ENCODE measurements at places on chromosomes 7 and 10. TPM values are rescaled to one million over a fixed set of nuclear protein-coding genes. Genes with fewer than 3 reads are reported as not detected.
A peak's percentile ranks its signal among the peaks of the same experiment; 100 is the strongest.

The MRLN gene
- total RNA-seq = not detected

- no peaks in the 10 kb centered on the region for H3K4me1 ChIP-seq
- H3K27me3 ChIP-seq = no peaks in the 10 kb centered on the region
- no peak overlapping the region for H3K27ac ChIP-seq
- no peak overlapping the region for H3K4me3 ChIP-seq
Measured at GRCh38 chr10:34006471-34006870, 672.0 kb upstream of the NRP1 start.

The FAM237B gene
- total RNA-seq = not detected

DNA sequence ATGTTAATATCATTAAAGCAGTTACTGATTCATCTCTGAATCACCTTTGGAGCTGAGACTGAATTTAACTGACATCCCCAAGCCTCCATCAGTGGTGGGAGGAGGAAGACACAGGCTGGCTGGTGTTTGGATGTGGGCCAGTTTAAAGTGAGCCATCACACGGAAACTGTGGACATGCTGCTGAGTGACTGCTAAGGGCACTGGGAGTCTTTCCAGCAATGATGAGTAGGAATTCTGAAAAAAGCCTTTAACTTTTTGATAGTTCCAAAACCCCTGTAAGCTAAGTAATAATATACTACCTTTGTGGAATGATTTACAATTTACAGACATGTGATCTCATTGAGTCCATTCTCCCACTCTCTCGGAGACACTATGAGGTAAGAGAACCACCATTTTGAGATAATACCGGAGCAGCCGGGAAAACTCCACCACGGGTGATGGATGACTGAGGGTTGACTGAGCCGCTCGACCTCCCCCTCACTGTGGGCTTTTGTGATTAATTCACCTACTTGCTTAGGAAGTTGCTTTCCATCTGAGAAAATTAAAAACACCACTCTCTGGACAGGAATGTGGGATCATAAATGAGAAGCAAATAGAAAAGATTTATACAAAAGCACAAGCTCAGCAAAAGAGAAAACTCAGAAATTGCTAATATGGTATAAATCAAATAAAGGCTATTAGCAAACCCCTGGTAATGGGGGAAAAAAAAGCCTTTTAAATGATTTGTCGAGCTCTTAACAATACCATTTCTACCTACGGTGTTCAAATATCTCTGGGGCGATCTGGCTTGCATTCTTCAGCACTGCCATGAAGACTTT is 194.8 kb downstream of the FANK1 start:
- no peaks in the 10 kb centered on the region for H3K27me3 ChIP-seq
- no peaks in the 10 kb centered on the region for H3K36me3 ChIP-seq
- H3K27ac ChIP-seq = no peak overlapping the region
- no peaks in the 10 kb centered on the region for H3K4me1 ChIP-seq

DNA sequence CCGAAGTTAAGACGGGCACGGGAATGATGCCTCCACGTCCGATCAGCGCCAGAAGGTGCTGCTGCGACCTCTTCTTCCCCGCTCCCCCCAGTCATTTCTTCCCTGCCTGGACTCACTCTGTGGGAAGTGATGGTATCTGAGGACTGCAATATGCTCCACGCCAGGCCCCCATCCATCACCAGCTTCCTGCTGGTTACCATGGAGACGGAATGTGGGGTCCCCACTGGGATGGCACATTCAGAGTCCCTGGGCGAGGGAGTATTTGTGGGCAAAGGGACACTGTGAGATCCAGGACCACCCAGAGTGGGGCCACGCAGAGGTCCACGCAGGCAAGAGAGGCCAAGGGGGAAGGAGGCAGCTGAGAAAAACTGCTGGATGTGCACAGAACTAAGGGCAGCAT is 39.7 kb downstream of the CARD11 start:
- H3K4me3 ChIP-seq = no peak overlapping the region
- H3K27ac ChIP-seq = peak overlapping the region; percentile 16
- no peak for DNase-seq
- H3K4me1 ChIP-seq = peaks cover 15% of the 10 kb centered on the region

The PVRIG gene
- total RNA-seq = 86.2 TPM

DNA sequence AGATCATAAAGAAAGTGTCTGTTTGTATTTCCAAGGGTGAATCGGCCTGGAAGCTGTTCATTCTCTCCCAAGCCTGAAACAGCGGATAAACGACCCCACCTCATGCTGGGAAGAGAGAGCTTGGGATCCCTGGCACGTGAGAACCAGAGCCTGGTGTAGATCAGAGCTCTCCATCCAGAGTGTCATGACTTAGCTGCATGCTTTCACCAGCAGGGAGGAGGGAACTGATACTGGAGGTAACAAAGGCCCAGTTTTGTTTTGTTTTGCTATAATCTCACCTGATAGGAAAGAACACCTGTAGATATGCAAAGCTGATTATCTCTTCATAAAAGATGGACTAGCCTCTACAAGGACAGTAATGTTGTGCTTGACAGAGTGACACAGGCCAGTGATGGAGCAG is 236.6 kb downstream of the POM121L12 start:
- H3K36me3 ChIP-seq = no peaks in the 10 kb centered on the region
- DNase-seq = no peak

The PRF1 gene
- 170 TPM for total RNA-seq

DNA sequence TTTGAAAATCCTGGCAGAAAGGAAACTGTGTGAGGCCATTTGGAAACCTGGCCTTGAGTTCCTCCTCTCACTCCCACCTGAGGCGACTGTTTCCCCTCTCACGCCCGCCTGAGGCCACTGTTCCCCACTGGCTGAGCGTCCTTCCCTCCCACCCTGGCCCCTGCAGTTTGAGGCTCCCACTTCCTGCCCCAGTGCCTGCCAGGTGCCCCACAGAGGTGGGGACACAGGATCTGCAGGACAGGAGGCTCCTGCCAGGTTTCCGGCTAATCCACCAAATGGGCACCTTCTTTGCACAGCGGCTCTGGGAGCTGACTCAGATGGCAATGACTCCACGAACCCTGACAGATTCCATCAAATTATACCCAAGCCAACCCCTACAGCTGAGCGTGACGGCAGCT is 24.3 kb upstream of the LARP4B start:
- no peak overlapping the region for H3K27ac ChIP-seq
- no peaks in the 10 kb centered on the region for H3K36me3 ChIP-seq
- no peak for DNase-seq
- peaks cover 3% of the 10 kb centered on the region for H3K4me1 ChIP-seq
- peaks cover 3% of the 10 kb centered on the region for H3K27me3 ChIP-seq

The TMEM184A gene
- total RNA-seq = not detected

DNA sequence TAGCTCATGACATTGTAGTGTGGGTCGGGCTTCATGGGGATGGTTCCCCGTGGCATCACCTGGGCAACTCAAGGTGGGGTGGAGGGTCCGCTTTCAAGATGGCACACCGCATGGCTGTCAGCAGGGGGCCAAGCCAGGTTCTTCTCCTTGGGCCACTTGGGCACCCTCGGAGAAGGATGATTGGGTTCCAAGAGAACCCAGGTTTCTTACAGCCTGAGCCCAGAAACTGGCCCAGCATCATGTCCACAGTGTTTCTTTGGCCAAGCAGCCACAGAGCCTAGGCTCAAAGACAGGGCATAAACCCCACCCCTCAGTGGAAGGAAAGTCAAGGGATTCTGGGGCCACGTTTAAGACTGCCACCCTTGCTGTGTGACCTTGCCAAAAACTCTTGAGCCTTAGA is 110.6 kb downstream of the PTPN20 start:
- no peaks in the 10 kb centered on the region for H3K36me3 ChIP-seq
- peaks cover 5% of the 10 kb centered on the region for H3K4me1 ChIP-seq
- no peak overlapping the region for H3K27ac ChIP-seq
- H3K4me3 ChIP-seq = no peak overlapping the region
- no peak for DNase-seq
- H3K27me3 ChIP-seq = peaks cover 2% of the 10 kb centered on the region

GRCh38 chr7:137755427-137755826 is 91.3 kb downstream of the DGKI start:
- H3K4me1 ChIP-seq = no peaks in the 10 kb centered on the region
- no peak overlapping the region for H3K4me3 ChIP-seq
- no peak overlapping the region for H3K27ac ChIP-seq
- no peaks in the 10 kb centered on the region for H3K36me3 ChIP-seq
- H3K27me3 ChIP-seq = peaks cover 6% of the 10 kb centered on the region

GRCh38 chr7:100808354-100808875 is 18.9 kb downstream of the EPHB4 start:
- H3K27ac ChIP-seq = peak overlapping the region; percentile 23
- H3K27me3 ChIP-seq = no peaks in the 10 kb centered on the region
- H3K4me3 ChIP-seq = no peak overlapping the region
- no peaks in the 10 kb centered on the region for H3K36me3 ChIP-seq
- H3K4me1 ChIP-seq = peaks cover 3% of the 10 kb centered on the region

The C10orf71 gene
- total RNA-seq = not detected

The SP4 gene
- 42.4 TPM for total RNA-seq

GRCh38 chr10:119817991-119818888 is 54.4 kb downstream of the MCMBP start:
- H3K4me1 ChIP-seq = peaks cover 8% of the 10 kb centered on the region
- H3K27ac ChIP-seq = no peak overlapping the region
- no peak overlapping the region for H3K4me3 ChIP-seq
- H3K36me3 ChIP-seq = peaks cover 21% of the 10 kb centered on the region
- no peaks in the 10 kb centered on the region for H3K27me3 ChIP-seq

The ITPRID1 gene
- not detected for total RNA-seq

GRCh38 chr10:91163869-91164474 is 56.5 kb upstream of the PCGF5 start:
- DNase-seq = peak; percentile 69
- peak overlapping the region; percentile 92 for H3K27ac ChIP-seq
- H3K36me3 ChIP-seq = peaks cover 5% of the 10 kb centered on the region
- peak overlapping the region; percentile 93 for H3K4me3 ChIP-seq
- no peaks in the 10 kb centered on the region for H3K27me3 ChIP-seq

- no peaks in the 10 kb centered on the region for H3K36me3 ChIP-seq
- DNase-seq = no peak
- H3K4me1 ChIP-seq = peaks cover 4% of the 10 kb centered on the region
- H3K4me3 ChIP-seq = no peak overlapping the region
- H3K27me3 ChIP-seq = peaks cover 2% of the 10 kb centered on the region
Measured at GRCh38 chr7:73969991-73970390, 58.0 kb upstream of the ELN start.
